Right forelimb (tissue), 1 donor: ENCODE measurements at places on chromosomes 2 and 18.
A peak's percentile ranks its signal among the peaks of the same experiment; 100 is the strongest.

DNA sequence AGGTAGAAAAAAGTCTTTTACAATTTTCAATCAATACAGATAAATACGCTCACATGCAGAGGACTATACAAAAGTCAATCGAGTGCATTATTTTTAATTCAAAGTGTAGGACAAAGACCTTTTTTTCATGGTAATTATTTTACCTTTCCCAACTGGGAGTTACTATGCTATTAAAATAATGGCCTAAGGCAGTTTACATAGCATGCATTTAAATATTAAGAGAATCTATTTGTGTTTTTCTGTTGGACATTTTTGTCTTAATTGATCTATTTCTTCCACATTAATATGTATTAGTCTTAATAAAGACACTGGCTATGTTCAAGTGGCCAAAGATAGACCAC is 130.2 kb upstream of the MAP3K20 start:
- DNase-seq: no peak

DNA sequence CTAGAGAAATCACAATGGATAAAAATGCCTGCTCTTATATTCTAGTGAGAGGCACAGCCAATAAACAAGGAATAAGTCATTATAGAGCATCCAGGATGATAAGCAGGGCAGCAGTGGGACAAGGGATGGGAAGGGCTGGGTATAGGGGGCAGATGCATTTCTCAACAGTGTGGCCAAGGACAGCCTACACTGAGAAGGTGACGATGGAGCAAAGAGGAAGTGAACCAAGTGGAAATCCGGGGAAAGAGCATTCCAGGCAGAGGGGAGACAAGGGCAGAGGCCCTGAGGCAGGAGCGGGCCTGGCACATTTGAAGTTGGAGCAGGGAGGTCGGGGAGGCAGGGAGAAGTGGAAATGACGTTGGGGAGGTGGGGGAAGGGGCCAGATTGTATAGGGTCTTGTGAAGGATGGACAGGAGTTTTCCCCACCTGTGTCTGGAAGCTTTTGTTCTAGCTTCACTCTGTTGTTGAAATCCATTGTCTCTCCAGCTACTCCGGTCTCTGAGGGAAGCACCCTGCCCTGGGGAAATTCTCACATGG is 17.6 kb downstream of the TMEM177 start:
- DNase-seq: no peak

- DNase-seq: no peak
These were observed 194.5 kb downstream of the DNER start for GRCh38 chr2:229519655-229520430.

GRCh38 chr2:106192752-106193689 is 1.1 kb downstream of the UXS1 start:
- peak; percentile 60 for DNase-seq

GRCh38 chr2:169767243-169767888 is 31.3 kb upstream of the SSB start:
- peak; percentile 68 for DNase-seq

- no peak for DNase-seq
These were observed 200.4 kb downstream of the MREG start for GRCh38 chr2:215812966-215813365.

DNA sequence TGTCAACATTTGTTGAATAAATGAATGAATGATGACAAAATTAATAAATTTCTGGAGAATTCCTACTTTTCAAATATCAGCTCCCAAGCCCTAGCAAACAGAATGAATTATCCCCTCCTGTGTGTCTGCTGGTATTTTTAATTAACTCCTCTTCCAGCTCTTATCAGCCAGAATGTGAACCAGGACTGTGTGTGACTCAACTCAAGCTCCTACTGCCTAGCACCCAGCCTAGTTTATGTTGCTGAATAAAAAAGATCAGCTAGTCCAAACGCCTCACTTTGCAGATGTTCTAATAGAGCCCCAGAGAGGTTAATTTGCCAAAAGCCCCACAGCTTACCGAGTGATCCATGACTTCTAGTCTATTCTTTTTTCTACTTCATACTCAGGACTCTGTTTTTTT is 50.3 kb downstream of the RABL2A start:
- DNase-seq: no peak

DNA sequence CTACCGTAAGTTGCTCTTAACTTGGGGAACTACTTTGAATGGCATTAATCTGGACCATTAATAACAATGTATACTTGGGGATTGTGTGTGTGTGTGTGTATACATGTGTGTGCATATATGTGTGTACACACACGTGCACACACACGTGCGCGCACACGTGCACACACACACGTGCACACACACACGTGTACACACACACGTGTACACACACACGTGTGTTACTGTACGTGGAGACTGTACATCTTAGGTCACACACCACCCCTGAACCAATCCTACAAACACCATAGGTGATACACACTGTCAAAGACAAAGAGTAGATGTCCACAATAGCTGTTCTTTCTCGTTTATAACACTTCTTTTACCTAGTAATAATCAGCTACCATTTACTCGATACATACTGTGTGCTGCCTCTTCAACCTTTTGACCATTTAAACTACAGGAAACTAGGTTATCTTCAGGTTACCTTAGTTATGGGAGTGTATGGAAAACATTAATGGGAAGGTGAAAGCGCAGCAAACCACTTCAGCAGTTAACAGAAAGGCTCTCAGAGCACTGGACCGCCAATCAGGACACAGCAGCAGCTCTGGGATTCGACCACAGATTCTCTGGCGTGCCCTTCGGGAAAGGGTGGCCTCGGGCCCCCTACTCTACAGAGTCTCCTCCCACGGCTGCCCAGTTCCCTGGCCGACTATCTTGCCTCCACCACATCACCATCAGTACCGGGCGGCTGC is 894 bp upstream of the GCC2 start:
- no peak for DNase-seq

GRCh38 chr2:132680544-132680943 is 10.5 kb upstream of the LYPD1 start:
- no peak for DNase-seq

- no peak for DNase-seq
These were observed 120.4 kb downstream of the ZNF516 start for GRCh38 chr18:76374330-76375281.

- no peak for DNase-seq
These were observed 37.0 kb upstream of the CASP8 start for GRCh38 chr2:201223089-201224073.

GRCh38 chr2:69212238-69213028 is 174.6 kb downstream of the GFPT1 start:
- DNase-seq: no peak

DNA sequence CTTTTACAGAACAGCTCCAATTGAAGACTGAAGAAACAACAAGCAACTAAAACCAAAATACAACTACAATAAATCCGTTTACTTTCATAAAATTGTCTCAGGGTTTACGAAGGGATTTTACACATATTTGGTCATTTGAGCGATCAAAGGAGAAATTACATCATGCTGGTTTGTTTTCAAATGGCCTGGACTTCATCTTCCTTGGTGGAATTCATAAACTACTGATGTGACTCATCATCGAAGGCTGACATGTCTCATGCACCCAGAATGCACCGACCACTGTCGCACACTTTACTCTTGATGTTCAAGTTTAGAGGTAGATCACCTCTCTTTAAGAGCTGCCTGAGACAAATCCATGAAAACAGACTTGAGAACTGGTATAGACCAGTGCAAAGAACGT is 25.6 kb upstream of the PMAIP1 start:
- DNase-seq: no peak

GRCh38 chr2:100786297-100786658 is 33.7 kb upstream of the NPAS2 start:
- no peak for DNase-seq

DNA sequence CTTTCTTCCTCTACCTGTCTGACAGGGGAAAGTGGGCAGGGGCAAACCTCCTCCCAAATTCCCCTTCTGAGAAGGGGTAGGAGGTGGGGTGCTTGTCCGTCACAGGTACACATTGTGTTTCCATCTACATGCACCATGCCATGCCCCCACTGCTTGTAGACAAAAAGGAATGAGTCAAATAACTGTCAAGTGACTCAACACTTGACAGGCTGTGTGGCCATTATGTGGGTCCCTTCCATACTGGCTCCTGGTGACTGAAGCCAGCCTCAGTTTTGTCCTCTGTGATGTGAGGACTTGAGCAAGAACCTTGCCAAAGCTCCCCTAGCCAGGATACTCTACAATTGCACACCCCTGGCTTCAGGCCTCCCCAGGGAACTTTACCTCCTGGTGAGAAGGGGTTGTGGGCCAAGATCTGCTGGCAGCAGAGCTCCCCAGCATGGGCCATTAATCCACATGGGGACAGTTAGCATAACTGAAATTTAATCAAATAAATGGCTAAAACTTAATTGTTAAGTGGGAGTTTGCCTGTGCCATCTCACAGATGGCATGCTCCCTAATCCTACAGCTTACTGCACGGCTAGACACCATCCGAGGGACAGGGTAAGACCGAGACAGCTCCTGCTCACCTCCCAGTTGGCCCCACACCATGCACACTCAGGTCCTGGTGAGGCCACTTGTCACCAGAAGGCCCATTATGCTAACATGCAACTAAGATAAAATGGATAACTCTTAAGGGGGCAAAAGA is 140.2 kb downstream of the BCL11A start:
- no peak for DNase-seq
